ENCODE measurements at places on chromosomes 5 and 9.

DNA sequence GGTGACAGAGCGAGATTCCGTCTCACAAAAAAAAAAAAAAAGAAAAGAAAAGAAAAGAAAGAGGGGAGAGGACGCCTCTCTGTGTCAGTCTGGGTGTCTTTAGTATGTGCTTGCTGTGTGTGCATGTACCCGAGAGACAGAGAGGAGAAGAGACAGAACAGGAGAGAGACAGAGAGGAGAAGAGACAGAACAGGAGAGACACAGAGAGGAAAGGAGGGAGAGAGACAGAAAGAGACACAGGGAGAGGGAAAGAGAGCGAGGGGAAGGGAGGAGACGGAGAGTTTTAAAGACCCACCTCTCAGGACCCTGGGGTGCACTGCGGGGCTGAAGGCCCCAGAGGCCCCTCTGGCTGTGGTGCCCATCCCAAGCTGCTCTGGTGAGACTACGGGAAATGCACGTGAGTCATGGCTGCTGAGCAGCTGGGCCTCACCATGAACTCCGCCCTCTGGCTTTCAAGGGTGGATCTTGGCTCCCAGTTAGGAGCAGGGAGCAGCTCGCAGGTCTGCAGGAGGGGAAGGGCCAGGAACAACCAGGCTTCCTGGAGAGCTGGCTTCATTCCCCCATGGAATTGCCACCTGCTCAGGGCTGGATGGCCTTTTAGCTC lies 7.9 kb downstream of the SLC6A3 start:
- DNase-seq, result peak; percentile 17

- DNase-seq, result no peak
Observed at GRCh38 chr5:179160584-179160983, 100.4 kb downstream of the ZNF354C start.

GRCh38 chr5:128538000-128538249 lies at the start of gene FBN2:
Gene FBN2, minus strand, starts transcription at chr5:128538245. Its CDS starts 642 bp downstream, at chr5:128537603.
- DNase-seq, result no peak

- peak; percentile 25 for DNase-seq
Observed at GRCh38 chr5:66596636-66597182, 516 bp downstream of the MAST4 start.

- DNase-seq, result no peak
Observed at GRCh38 chr9:132632413-132633129, 37.2 kb downstream of the DDX31 start.

- DNase-seq, result peak; percentile 62
Observed at GRCh38 chr9:8486095-8486494, 686.5 kb upstream of the DMAC1 start.

- DNase-seq, result peak; percentile 37
Observed at GRCh38 chr9:121634329-121635261, 16.8 kb upstream of the DAB2IP start.

GRCh38 chr5:134240421-134240962 lies 14.6 kb upstream of the PPP2CA start:
- DNase-seq, result peak; percentile 44

DNA sequence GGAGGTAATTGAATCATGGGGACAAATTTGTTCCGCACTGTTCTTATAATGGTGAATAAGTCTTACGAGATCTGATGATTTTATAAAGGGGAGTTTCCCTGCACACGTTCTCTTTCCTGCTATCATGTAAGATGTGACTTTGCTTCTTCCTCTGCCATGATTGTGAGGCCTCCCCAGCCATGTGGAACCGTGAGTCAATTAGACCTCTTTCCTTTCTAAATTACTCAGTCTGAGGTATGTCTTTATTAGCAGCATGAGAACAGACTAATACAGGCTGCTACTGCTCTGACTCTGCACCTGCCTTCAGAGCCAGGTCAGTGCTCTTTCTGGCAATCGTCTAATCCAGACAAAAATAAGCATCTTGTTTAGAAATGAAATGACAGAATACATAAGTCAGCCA lies 479.2 kb upstream of the TUSC1 start:
- no peak for DNase-seq

DNA sequence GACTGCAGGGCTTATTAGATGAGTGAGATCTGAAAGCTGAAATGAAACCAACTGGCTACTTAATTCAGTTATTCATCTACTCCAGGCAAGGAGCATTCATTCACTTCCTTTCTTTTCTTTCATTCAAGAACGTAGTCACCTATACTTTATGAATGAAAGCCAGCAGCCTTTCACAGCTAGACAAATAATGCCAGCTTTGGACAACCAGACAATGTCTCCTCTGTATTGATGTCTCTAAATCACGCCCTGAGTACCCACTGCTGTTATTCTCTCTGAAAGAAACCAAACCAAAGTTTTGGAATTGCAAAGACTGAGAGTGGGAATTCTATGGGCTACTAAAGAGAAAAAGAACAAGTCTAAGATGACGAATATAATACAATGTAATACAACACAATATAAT lies 121.2 kb upstream of the PTPN3 start:
- DNase-seq, result no peak

GRCh38 chr5:113212244-113212920 lies 222.4 kb downstream of the TSSK1B start:
- DNase-seq, result peak; percentile 96

- DNase-seq, result no peak
Observed at GRCh38 chr9:113973226-113973625, 97.1 kb downstream of the ZNF618 start.

GRCh38 chr9:112925058-112925641 lies 34.5 kb upstream of the SLC46A2 start:
- peak; percentile 19 for DNase-seq

DNA sequence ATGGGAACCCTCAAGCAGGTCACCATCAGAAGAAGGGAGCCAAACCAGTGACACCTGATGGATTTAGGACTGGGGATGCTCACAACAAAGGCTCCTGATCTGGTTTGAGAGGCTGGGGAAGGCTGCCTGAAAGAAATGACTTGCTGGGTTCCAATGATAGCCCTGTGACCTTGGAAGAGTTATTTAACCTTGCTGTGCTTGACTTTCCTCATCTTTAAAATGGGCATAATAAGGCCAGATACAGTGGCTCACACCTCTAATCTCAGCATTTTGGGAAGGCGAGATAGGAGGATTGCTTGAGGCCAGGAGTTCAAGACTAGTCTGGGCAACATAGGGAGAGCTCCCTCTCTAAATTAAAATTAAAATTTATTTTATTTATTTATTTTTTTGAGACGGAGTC lies 63.6 kb upstream of the PSD2 start:
- no peak for DNase-seq

GRCh38 chr5:62314213-62314830 lies 8.3 kb downstream of the KIF2A start:
- DNase-seq, result no peak

GRCh38 chr5:1363160-1363559 lies 18.3 kb upstream of the CLPTM1L start:
- DNase-seq, result no peak

DNA sequence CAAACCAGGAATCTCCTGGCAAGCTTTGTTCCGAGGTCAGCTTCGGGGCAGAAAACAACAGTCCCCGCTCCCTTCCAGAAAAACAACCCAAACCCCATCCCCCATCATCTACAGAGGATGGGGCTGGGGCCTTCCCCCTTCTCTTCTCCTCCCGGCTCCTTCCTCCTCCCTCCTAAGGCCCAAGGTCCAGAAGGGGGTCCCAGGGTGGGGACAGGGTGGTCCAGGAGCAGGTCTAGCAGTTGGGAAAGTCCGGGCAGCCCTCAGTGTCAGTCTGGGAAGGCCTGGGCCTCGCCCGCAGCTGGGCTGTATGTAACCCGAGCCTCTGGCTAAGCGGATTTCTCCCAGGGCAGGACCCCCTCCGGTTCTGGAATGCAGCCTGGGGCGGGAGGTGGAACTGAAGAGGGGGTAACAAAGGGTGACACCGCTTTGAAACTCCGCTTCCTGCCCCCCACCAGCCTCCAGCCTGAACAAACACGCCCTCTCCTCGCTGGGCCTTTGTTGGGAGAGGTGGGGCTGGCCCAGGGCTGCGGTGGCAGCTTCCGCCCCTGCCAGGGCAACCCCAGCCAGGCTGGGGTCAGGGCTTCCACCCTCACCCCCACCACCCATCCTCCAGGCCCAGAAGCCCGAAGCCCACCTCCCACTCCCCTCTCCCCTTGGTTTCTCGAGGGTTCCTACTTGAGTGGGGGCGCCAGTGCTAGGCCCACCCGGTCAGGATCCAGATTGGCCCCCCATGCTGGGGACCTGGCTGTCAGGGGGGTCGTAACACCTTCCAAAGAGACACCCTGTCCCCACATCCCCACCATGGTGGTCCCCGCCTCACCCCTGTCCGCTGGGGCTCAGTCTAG lies 63.5 kb downstream of the C9orf50 start:
- peak; percentile 96 for DNase-seq

GRCh38 chr5:160029004-160029403 lies 20.1 kb downstream of the TTC1 start:
- no peak for DNase-seq

- peak; percentile 49 for DNase-seq
Observed at GRCh38 chr5:131634666-131634995, 398 bp downstream of the RAPGEF6 start.

DNA sequence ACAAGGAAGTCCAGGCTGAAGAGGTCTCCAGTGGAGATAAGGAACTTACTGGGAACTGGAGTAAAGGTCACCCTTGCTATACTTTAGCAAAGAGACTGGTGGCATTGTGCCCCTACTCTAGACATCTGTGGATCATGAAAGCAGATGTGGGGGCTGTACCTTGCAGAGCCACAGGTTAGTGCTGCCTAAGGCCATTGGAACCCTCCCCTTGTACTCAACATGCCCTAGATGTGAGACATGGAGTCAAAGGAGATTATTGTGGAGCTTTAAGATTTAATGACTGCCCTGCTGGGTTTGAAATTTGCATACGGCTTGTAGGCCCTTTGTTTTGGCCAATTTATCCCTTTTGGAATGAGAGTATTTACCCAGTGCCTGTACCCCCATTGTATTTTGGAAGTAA lies 397.3 kb upstream of the GRIN3A start:
- no peak for DNase-seq

DNA sequence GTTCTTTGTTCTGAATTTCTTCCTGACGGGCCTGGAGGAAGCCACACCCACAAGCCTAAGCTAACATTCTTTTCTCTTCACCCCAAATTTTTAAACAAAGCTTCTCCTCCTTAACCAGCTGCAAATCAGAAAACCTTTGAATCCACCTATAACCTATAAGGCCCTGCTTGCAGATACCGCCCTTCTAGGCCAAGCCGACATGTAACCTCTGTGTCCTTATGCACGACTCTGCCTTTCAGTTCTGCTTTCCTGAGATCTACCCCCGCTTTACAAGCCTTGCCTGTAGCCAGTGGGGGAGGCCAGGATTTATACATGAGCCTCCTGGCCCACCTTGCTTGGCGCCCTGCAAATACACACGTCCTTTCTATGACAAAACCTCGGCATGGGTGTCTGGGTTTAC lies 19.3 kb downstream of the BRD9 start:
- DNase-seq, result no peak
